ENCODE measurements at places on chromosomes 1 and 21.

DNA sequence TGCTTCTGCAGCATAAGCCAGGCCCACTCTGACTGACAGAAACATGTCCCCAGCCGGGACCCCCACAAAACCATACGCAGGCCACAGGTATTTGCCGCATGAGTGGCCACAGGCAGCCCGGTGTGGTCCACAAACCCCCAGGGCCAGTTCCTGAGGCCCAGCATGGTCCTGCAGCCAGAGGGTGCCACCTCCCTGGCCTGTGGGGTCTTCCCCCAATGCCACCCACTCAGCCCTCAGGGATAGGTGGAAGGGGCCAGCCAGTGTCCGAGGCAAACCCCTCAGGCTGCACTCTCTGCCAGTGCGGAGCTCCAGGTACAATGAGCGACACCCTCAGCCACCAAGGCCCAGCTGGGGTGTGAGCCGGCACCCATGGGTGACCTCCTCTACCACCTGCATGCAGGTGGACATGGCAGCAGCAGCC is 43.5 kb downstream of the UBE2G2 start:
- no peak for DNase-seq

GRCh38 chr1:207890136-207890738 is 20.7 kb downstream of the CD34 start:
- no peak for DNase-seq

DNA sequence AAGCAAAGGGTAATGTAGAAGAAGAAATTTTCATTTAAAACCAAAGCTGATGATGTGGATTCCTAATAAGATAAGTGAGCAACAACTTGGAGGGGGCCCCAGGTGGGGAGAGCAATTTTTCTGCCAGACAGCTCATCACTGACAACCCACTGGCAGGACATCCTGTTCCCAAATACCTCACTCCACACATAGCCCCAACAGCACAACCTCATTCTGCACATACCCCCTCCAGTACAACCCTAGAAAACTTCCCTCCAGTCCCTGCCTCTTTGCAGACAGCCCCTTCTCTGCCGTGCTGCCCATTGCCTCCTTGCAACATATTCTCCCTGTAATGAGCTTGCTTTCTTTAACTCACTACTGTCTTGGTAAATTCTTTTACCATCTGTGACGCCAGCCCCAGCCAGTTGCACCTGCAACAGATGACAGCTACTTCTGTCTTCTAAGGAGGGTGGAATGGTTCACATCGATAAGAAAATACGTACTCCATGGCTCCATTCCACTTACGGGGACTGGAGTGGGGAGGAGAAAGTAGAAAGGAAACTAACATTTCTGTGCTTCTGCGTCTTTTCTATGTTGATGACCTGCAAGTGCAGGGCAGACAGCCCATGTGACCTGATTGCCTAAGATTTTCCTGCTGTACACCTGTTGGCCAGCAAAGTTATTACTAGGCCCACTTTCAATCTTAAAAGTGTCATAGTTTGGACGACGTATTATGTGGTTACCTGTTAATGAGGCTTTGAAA is 14.7 kb downstream of the RHEX start:
- DNase-seq = no peak

- DNase-seq = no peak
Measured at GRCh38 chr1:92933459-92933858, 27.8 kb downstream of the DIPK1A start.

DNA sequence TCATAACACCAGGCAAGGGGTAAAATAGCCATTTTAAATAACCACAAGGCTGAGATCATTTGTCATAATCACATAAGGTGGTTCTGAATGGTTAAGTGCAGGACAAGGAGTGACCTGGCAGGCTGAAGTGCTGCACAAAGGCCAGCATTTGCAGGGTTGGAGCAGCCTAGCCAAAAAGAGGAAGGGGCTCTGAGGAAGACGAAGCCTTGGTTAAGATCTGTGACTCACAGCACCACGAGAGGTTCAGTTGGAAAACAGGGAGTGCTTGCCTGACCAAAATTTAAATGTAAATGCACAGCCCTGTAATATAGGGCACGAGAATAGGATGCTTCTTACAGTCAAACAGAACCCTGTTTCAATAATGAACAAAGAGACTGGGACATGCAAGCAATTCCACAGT is 12.1 kb downstream of the ATP5PF start:
- no peak for DNase-seq

DNA sequence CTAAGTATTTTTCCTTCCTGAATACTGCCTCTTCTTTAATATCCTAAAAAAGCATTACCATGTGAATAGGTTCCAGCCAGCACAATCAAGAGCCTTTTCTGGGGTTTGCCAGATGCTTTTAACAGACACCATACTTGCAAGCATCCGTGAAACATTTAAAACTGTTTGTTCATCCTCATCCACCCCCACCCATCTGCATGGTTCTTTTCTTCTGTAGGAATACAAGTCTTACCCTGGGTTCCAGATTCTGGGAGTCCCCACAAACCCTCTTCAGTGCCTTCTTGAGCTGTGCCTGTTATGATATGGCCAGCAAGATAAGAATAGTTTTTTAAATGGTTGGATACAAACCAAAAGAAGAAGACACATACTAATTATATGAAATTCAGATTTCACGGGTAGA is 354.9 kb upstream of the PLXNA2 start:
- no peak for DNase-seq

GRCh38 chr1:59316497-59317128 is 19.7 kb downstream of the FGGY start:
- DNase-seq = peak; percentile 97

GRCh38 chr1:181155339-181155738 is 66.8 kb downstream of the IER5 start:
- no peak for DNase-seq

GRCh38 chr1:166947398-166948043 is 27.8 kb downstream of the ILDR2 start:
- DNase-seq = no peak

DNA sequence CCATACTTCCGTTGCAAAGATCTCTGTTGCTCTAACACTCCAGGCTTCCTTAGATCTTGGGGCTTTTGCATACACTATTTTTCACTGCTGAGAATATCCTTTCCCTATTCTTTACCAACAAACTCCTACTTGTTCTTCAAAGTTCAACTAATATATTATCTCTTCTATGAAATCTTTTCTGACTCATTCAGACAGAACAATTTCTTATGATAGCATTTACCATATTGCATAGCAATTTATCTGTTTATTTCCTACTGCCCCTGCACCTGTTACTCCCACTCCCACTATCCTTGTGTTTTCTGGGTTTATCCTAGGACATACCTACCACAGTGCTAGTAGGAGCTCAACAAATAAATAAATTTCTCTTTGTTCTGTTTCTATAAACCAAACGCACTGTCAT is 11.0 kb downstream of the GADD45A start:
- DNase-seq = no peak

GRCh38 chr1:246283771-246284410 is 223.2 kb downstream of the SMYD3 start:
- no peak for DNase-seq

GRCh38 chr1:62318756-62319544 is at the start of gene KANK4:
TSS of gene KANK4 (minus strand) at chr1:62319434. CDS start at chr1:62281564, 37,870 bp downstream.
- no peak for DNase-seq

- DNase-seq = no peak
Measured at GRCh38 chr1:46192171-46192570, 6.1 kb downstream of the POMGNT1 start.

DNA sequence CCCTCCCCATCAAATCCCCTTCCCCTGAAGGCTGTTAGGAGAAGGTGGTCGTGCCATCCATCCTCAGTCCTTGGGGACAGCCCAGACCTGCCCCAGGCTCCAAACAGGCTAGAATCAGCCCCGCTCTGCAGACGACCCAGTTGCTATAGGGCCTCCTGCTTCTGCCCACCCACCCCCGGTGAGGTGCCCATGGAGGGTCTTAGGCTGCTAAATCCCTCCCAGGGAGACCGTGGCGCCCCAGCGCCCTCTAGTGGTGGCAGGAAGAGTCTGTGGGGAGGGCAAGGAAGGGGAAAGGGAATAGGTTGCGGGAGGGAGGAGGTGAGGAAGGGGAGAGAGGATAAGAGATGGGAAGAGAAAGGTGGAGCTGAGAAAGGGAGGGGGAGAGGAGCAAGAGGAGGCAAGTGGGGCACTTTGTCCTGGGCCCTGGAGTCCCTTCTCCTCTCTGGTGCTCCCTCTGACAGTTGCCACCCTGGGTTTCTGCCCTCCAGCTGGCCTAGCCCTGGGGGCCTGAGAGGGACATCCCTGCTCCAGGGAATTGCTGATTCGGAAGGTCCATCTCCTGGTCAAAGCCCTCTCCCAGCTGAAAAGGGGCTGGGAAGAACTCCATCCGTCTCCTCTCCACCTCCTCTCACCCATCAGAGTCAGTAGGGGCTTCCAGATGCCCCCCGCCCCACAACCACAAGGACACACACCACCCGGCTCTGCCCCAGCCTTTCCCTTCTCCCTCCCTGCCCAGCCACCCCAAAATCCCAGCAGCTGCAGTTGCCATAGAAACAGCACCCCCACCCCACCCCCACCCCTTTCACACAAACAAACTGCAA is 55.4 kb downstream of the CAMK2N1 start:
- no peak for DNase-seq

- no peak for DNase-seq
Measured at GRCh38 chr1:6414881-6415626, 4.7 kb downstream of the HES2 start.

DNA sequence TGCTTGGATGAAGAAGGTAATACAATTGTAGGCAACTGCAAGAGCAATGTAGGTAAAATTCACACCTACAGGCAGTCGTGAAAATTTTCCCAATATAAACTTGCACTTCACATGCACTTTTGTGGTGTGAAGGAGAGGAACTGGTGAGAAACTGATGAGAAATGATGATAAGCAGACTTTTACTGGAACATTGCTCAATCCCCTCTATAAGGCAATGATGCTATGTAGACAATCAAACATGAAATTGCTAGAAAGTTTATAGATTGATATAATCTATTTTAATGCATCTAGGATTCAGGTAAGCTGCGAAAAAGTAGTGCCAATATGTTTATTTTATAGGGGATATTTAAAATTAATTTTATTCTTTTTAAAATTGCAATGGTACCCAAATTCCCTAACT is 802.2 kb downstream of the KCNT2 start:
- no peak for DNase-seq

DNA sequence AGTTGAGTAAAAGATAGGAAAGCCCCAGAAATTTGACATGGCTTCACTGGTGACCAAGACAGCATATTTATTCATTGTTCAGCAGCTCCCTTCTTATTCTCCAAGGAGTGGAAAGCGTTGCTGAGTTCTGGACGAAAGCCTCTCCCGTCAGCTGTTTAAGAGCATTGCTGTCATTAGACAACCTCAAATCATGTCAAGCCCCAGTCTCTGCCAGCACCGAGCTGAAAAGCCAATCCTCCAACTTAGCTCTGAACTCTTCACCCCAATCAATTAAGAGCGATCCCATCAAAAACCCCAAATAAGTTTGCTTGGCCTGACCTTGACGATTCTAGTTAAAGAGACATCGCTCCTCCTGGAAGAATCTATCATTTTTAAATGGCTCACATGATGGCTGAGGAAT is 110.8 kb downstream of the PLPP3 start:
- no peak for DNase-seq

DNA sequence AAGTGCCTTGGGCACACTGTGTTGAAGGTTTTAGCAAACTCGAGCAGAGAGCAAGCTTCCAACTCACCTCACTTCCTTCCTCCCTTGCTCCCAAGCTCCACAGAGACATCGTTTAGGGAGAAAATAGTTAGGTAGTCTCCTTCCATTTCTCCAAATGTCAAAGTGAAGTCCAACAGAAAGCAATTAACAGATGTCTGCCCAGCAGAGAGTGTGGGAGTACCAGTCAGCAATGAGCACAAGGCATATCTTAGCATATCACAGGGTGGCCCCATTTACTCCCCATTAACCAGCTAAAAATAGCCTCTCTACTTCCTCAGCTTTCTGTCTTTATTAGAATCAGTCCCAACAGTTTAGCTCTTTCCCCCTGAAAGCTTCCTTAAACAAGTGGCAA is 334.2 kb upstream of the CAMK1G start:
- no peak for DNase-seq

DNA sequence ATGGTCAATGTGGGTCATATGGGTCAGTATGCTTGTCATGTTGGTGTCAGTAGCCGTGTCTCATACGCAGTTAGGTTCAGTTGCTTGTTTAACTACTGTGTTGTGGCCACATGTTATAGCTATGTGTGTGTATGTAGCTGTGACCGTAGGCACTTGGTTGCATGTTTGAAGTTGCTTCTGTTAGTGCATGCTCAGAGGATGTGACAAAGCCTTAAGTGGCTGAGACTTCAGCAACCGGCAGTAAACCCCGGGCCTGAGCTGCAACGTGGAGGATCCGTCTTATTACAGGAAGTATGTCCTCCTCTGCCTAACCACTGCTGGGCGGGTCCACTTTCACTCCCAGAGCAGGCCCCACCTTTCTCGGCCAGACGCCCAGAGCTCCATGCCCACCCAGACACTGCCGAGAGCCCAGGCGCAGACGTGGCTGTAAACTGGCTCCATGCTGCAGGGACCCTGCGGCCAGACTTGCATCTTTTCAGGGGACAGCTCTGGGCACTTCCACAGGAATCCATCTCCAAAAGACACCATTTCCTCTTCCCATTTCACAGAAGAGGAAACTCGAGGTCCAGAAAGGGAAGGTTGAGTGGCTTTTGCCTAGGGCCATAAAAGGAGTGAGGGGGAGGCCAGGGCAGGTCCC is 2.2 kb downstream of the TCEA3 start:
- peak; percentile 32 for DNase-seq

DNA sequence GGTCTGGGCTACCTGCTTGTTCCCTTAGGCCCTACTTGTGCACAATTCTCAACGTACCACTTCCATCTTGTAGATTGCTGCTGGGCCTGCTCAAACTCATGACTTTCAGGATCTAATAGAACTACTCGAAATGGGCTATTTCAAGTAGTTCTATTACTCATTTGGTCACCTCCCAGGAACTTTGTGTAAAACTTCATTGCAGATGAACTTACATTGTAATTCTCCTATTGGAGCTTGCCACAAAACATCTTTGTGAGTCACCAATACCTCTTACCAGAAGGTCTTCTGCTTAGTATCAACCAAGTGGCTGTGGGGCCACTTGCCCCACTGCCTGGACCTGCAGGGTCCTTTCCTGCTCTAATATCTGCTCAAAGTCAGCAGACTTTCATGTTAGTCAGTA is 10.7 kb upstream of the MYOCOS start:
- DNase-seq = no peak

GRCh38 chr1:81509594-81509993 is 291.1 kb upstream of the ADGRL2 start:
- no peak for DNase-seq

DNA sequence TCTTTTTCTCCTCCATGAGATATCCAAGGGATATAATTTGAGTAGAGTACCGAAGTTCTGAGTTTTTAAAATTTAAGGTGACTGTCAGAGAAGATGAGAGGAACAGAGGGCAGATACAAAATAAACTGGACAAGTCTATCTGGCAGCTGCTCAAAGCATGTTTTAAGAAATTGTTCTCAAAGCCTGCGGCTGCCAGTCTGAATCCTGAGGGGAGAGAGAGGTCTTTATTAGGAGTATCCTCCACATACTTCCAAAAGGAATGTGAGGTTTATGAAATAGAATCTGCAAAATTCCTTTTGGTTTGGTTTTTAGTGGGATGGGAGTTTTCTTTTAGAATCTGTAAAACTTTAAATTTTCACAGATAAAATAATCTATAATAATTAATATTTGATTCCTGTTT is 41.3 kb downstream of the TTC13 start:
- no peak for DNase-seq
